ENCODE measurements at places on chromosomes 4 and X.

DNA sequence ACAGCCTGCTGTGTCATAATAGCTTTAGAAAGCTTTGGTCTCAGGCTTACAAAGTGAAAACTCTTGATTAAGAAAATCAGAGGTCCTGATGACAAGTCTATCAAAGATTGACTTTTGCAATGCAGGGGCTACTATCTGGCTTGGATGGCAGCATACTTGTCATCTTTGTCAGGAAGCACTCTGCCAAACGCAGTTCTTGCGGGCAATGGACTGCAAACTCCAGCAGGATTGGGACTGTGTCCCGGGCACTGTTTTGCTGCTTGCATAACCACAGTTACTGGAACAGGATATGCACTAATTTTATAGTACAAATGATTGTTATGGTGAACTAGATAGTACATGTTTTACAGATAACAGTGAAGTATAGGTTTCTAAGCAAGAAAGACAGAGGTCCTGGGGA lies 185.6 kb downstream of the IQCM start:
- DNase-seq, result no peak

DNA sequence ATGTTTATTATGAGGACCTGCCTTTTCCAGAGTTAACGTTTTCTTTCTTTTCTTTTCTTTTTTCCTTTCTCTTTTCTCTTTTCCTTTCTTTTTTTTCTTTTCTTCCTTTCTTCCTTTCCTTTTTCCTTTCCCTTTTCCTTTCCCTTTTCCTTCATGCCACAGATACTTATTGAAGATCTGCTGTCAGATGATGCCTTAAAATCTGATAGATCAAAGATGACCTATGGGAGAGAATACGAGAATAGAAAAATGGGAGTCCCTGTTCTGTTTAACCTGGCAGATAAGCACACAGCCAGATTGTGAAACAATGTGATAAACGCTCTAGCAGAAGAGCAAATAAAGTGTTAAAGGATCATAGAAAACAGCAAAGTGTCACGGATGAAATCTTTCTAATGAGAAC lies 38.9 kb downstream of the AFF1 start:
- no peak for DNase-seq

- DNase-seq, result no peak
Measured at GRCh38 chrX:118423558-118423957, 72.1 kb upstream of the DOCK11 start.

- DNase-seq, result no peak
Measured at GRCh38 chrX:41338436-41338835, 4.5 kb downstream of the DDX3X start.

DNA sequence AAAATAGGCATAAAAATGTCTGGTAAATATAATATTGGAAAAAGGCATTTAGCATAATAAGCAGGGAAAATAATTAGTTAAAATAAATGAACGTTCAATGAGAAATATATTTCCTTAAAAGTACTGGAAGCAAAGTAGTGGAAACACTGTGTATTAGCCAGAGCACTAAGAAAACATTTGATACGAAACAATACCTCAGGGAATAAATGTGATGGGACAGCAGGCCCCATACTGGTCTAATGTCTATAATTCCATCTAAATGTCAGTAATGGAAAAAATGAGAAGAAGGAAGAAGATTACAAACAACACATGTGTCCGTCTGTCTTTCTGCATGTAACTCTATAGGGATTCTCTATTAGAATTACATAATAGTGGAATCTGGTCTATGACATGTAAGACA lies 79.0 kb downstream of the PDE5A start:
- DNase-seq, result no peak

- DNase-seq, result no peak
Measured at GRCh38 chr4:122548452-122548851, 72.4 kb downstream of the IL21 start.

DNA sequence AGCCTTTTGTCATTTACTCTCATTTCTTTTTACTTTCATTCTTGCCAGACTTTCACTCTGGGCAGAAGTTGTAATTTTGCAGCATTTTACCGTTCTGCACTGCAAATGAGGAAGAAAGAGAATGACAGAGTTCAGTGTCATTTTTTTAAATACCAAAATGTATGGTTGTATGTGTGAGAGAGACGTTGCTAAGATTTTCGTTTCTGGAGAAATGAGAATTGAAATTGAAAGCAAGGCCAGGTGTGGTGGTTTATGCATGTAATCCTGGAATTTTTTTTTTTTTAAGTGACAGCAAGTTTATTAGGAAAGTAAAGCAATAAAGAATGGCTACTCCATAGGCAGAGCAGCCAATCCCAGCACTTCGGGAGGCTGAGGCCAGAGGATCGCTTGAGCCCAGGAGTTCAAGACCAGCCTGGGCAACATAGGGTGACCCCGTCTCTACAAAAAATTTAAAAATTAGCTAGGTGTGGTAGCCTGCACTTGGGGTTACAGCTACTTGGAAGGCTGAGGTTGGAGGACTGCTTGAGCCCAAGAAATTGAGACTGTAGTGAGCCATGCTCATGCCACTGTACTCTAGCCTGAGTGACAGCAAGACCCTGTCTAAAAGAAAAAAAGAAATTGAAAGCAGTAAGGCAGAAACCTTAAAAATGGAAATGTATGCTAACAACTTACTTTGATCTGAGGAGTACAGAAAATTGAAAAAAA lies 12.9 kb downstream of the DCK start:
- DNase-seq, result no peak

DNA sequence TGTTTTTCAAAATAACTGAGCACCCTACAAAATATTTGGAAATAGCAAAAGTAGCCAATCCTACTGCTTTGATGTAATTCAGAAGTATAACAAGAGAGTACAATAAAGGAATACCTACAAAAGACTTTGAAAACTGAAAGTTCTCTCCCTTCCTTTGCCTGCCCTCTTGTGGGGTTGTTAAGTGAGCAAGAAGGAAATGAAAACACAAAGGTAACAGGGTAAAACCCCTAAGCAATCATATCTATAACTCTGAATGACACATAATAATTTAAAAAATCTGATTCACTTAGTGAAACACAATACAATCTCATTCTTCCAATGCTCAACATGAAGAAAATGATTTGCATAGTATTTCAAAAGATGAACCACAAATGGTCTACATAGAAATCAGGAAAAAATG lies 98.2 kb downstream of the FRYL start:
- no peak for DNase-seq

DNA sequence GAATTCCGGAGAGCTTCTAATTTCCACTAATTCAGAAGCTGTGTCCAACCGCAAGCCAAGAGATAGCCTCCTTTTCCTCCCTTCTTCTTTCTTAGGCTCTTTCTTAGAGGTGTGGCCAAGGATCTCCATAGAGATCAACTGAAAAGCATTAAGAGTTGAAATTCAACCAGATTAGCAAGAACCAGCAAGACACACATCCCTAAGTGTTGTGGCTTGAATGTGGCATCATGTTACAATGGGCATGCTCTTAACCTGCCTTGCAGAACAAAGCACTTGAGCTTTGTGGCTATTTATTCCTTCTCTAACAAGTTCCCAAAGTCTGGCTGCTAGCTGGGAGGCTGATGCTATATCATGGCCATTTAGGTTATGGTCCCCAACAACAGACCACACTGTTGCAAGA lies 10.4 kb downstream of the ANOS1 start:
- no peak for DNase-seq

DNA sequence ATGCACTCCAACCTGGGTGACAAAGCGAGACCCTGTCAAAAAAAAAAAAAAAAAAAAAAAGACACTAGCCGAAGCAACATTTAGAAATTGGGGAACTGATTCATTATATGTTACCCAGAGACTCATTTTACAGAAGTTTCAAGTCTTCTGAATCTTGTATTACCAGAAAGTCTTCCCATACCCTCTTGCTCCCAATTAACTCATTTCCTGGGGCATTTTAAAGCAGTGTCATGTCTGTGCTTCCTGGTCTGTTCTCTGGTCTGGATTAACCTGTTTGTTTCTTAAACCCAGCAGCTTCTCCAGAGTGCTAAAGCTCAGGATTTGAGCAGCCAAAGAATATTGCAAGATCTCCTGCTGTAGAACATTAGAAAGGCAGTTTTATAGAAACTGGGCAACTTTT lies 43.7 kb downstream of the FRMPD3 start:
- DNase-seq, result no peak

DNA sequence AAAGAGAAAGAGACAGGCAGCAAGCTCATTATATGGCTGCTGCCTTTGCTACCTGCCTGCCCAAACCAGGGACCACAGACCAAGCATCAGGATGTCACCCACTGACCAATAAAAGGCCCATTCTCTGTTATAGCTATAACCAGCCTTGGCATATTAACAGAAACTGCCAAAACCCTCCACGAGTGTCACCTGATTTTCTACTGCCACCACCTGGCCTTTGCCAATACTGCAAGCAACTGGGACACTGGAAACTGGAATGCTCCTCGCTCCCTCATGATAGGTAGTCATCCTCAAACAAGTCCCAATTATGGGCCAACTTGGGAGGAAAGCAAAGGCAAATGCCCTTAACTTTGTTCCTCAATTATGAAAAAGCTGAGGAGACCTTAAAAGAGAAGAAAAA lies 76.0 kb downstream of the SPIN4 start:
- DNase-seq, result no peak

DNA sequence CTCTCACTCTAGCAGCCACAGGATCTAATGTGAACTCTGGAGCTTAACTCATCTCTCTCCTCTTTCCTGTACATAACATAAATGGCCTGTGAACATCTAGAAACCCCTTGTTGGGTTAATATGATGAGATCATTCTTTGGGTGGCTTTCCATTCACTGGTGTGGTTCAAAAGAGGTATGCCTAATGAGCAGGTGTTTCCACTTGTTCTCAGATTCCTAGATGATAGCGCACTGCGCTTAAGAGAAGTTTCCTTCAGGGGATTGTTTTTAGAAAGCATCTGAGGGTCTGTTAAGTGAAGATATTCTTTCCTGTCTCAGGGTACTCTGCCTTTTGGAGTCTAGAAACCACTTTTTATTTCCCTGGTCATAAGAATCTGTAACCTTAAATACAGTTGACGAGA lies 32.5 kb downstream of the FRMPD4 start:
- DNase-seq, result no peak

- DNase-seq, result no peak
Measured at GRCh38 chrX:133980406-133980805, 5.0 kb downstream of the GPC3 start.

DNA sequence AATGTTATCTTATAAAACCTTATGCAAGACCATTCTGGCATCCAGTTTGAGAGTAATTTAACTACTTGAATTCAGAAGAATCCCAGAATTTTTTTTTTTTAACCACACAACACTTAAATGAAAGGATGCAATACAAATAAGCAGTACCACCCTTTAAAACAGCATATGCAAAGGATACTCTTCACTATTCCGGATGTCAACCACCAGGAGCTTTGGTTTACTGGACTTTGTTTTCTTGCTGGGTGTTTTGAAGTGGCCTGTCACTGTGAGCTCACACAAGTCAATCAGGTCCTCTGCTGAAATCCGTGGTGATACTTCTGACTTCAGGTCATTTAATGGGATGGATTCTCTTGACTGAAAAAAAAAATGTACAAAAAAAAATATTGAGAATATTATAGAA lies 200.0 kb downstream of the TBCK start:
- DNase-seq, result no peak

DNA sequence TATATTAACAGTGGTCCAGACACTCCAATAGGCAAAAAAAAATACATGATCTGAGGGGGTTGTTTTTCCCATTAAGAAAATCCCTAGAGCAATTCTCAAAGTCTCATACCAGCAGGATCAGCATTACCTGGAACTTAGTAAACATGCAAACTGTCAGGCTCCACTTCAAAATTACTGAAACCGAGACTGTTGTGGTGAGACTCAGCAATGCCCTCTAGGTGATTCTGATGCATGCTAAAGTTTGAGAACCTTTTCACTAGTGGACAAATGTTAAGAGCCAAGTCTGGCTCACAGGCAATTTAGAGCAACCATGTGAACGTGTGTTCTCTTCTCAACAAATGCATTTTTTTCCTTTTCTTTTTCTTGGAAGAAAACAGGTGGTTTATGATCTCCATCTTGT lies 30.2 kb downstream of the NEK1 start:
- DNase-seq, result no peak

DNA sequence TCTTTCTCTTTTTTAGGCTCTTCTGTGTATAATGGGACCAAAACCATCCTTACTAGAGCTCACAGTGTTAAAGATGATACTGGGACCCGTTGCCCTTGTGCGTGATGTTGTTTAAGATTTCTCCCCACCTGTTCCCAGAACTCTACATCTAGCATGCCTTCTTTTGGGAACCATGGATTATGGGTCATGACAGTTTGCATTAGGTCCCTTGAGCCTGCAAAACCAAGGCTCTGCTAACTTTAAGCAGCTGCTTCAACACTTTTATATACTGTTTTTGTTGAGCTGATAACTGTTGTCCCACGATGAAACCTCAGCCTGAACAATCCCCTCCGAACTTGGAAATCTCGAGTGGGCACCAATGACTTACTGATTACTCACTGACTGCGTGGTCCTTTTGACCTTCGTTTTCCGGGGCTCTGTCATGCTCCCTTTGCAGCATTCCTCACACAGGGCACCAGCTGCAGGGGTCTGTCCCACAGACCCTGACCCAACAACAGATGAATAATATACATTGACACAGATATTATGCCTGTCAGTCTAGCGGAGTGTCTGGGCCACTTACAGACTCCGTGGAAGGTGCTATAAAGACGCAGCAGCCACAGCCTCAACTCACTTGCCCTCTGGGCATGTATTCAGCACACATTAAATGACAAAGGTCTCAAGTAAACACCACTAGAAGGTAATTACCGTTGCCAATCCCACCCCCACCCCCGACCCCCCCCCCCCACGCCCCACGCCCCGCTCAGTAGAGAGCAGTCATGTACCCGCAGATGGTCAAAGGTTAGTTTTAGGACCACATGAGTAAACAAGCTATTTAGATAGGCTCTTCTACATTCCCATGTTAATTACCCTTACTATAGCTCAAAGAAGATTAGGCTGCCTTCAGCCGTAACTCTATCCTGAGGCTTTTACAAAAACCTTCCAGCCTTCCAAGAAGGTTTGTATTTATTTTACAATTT lies 162.0 kb upstream of the WDFY3 start:
- DNase-seq, result no peak

- DNase-seq, result no peak
Measured at GRCh38 chr4:6719611-6720179, 3.7 kb downstream of the BLOC1S4 start.

GRCh38 chrX:106802388-106803275 lies at the start of gene TBC1D8B:
TSS of gene TBC1D8B (plus strand) at chrX:106802673. CDS start at chrX:106802854, 181 bp downstream.
- peak; percentile 45 for DNase-seq

DNA sequence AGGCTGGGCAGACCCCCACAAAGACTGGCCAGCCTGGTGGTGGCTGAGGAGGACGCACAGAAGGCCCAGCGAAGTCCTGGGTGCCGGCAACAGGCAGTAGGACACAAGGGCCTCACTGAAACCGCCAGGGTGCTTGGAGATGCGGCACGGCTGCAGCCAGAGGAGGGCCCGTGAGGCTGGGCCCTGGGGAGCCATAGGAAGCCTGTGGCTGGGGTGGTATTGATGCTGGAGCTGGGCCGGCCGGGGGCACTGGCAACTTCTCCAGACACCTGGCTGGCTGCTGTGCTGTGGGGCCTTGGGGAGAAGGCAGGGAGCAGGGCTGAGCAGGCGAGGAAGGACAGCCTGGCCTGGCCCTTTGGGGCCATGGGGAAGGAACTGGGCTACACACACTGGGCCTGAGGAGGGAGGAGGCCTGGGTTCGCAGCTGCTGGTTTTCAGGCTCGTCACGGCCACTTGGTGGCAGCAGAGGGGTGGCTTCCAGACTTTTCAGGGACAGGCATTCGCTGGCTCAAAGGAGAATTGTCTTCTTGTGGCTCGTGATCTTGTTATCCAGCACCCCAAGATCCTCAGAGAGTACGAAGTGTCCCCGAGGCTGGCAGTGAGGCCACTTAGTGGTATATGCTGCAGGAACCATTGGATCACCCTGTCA lies 37.2 kb downstream of the ATP2B3 start:
- DNase-seq, result peak; percentile 1
